CD14-positive monocyte (primary cell): ENCODE measurements at places on chromosomes 1 and 21.

- DNase-seq, result no peak
These were observed 103.1 kb downstream of the GALNT2 start for GRCh38 chr1:230170153-230170547.

DNA sequence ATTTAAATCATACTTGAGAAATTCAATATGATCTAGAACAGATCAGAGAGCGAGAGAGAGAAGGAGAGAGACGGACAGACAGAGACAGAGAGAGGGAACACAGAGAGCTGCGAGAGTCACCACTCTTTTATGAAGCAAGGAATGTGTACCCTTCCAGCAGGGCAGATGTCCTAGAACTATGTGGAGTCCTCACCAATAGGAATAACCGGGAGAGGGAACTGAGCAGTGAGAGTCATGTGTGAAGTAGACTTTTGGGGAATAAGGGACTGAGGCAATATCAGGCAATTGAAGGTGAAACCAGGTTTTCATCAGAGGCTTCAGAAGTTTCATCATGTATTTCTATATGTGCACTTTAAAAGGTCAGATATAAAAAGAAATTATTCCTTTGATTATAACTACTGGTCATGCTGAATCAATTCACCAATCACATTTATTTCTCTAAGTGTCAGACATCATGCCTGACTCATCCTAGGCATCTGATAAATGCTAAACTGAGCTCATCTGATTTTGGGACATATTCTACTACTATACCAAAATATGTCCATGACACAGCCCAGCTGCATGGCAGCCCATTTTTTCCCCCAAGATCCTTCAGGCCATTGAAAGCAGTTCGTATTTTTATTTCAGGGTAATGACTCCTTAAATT, 22.4 kb downstream of the VTCN1 start:
- DNase-seq, result no peak

- DNase-seq, result no peak
These were observed 75.6 kb downstream of the PLA2G4A start for GRCh38 chr1:186904361-186904760.

GRCh38 chr1:226659641-226660040, 79.4 kb downstream of the ITPKB start:
- DNase-seq, result no peak
